Left cardiac atrium (tissue), 4 donors: ENCODE measurements at places on chromosomes 7 and 10. TPM values are rescaled to one million over a fixed set of nuclear protein-coding genes. Genes with fewer than 3 reads are reported as not detected.
A peak's percentile ranks its signal among the peaks of the same experiment; 100 is the strongest.

DNA sequence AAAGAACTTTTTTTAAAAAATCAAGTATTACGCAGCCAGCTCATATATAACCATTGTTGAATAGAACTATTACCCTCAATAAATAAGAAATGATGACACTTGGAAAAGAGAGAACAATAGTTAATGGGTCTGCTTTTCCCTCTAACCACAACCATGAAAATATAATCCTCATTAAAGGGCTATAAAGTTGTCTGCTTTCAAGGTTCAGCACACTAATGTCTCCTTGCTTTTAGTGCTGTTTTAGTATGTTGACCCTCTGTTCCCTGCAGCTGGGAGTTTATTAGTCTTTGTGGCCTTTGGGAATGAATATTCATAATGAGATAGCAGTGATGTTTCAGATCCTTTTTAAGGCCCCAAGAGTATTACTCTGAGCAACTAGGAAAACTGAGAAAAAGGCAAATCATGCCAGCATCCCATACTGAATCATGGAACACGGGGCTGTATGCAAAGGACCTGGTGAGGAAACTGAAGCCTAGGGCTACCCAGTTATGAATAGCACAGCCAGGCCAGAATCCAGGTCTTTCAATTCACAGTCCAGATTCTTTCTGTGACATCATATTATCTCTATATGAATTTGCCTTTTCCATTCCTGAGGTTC is 332.0 kb upstream of the LRGUK start:
- DNase-seq, result no peak

GRCh38 chr7:142796501-142797390 is 26.0 kb downstream of the PRSS2 start:
- DNase-seq, result no peak

- DNase-seq, result no peak
Measured at GRCh38 chr7:37751096-37751495, 67.5 kb downstream of the GPR141 start.

DNA sequence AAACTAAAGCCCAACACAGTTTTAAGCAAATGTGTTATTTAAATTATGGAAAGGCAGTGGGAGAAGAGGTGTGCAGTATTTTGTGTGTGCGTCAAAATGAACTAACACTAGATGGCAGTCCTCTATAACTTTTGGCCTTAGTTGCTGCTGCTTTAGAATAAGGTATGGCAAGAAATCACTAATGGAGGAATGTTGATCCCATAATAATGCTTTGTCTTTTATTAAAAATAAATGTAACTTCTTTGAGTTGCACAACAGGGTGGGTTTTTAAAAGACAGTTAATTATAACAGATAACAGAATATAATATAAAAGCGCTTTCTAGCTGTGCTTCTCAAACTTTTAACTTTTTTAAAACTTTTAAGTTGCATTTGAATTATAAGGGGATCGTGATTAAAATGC is 56.4 kb downstream of the BBS9 start:
- DNase-seq, result no peak

GRCh38 chr10:95395947-95396449 is 105.2 kb upstream of the PDLIM1 start:
- DNase-seq, result peak; percentile 65

DNA sequence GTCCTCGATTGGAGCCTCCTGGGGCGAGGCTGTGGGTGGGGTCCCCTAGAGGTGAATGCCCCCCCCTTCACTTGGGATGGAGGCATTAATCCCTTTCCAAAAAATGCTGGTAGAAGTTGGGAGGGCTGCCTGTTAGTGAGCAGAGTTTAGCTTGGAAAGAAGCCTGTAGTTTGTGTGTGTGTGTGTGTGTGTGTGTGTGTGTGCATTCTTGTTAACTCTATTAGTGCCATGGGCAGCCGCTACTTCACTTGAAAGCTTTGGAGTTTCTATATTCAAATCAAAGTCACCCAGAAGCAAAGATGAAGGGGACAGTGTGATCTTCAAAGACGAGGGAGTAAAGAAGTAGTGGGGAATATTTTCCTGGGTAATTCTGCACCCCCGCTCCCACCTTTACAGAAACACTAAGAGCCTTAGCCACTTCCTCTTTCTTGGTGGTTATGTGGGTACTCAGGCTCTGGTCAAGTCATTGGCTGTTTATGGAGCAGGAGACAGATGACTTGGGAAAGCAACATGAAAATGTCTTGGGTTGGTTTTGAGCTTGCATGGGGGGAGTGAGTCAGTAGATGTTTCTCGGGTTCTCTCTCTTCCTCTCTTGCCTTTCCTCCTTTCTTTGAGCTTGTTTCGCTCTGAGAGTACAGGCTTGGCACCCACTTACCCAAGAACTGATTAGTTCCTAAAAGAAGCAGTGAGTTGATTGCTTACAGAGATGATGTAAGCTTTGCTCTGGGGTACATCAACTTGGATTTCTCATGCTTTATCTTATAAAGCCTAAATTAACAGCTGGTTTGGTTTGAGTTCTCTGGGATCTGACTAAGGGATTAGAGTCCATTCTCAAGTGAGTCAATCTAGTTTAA is 35.9 kb downstream of the TCF7L2 start:
- no peak for DNase-seq

DNA sequence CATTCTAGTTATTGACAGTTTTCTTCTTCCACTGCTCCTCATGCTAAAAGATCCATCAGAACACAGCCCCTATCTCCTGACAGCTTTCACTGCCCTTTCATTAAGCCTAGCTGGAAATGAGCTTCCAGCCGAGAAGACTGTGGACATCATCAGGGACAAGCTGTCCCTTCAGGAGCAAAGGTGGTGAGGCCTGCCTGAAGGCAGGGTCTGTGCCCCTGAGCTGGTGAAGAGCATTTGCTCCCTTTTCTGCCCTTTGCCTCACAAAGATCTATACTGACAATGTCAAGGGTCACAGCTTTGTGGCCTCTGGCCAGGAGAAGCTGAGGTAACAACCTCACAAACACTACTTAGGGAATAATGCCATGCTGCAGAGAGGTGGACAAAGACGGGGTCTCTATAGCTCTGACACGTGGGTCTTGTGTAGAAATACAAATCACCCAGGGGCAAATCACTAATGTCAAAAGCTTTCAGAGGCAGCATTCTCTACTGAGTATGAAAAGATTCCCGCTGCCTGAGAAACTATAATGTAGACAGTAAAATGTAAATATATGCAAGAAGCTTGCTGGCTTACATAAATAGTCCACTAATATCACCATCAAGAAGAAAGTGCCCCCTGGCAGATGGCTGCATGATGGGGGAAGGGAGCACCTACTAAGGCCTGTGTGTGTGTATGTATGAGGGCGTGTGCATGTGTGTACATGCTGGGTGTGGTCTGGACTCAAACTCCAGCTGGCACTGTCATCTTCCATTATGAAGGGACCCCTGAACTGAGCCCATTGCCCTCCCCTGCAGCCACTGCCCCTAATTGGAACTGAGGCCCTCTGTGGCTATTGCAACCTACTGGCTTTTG is 55.8 kb downstream of the HBP1 start:
- DNase-seq, result no peak

DNA sequence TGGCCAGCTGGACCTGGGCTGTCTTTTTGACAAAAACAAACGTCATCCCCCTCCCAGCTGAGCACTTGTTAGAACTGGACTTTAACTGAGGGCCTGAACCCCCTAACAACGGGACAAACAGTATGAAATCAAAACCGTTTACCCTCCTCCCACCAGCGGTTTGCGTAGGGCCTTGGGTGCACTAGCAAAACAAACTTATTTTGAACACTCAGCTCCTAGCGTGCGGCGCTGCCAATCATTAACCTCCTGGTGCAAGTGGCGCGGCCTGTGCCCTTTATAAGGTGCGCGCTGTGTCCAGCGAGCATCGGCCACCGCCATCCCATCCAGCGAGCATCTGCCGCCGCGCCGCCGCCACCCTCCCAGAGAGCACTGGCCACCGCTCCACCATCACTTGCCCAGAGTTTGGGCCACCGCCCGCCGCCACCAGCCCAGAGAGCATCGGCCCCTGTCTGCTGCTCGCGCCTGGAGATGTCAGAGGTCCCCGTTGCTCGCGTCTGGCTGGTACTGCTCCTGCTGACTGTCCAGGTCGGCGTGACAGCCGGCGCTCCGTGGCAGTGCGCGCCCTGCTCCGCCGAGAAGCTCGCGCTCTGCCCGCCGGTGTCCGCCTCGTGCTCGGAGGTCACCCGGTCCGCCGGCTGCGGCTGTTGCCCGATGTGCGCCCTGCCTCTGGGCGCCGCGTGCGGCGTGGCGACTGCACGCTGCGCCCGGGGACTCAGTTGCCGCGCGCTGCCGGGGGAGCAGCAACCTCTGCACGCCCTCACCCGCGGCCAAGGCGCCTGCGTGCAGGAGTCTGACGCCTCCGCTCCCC is at the start of gene IGFBP1:
Gene IGFBP1 (plus strand): TSS at position 304 of the 808 bp plus-strand sequence. CDS start 165 bp downstream, at position 469.
- no peak for DNase-seq

DNA sequence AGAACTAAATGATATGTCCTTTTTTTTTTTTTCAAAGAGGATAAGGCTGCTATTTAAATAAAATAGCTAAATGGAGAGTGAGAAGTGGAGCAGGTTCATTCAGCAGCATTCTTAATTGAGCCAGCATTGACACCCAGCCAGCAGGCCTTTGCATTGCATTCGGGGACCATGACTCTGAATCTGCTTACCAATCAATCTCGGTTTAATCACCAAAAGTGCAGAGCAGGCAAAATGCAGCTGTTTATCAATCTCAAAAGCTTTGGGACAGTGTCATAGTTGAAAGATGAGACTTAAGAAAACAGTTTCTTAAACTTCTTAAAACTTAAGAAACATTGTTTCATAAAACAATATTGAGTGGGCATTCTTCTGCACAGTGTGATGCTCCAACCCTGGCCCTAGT is 51.7 kb downstream of the PLEKHA8 start:
- DNase-seq, result no peak

DNA sequence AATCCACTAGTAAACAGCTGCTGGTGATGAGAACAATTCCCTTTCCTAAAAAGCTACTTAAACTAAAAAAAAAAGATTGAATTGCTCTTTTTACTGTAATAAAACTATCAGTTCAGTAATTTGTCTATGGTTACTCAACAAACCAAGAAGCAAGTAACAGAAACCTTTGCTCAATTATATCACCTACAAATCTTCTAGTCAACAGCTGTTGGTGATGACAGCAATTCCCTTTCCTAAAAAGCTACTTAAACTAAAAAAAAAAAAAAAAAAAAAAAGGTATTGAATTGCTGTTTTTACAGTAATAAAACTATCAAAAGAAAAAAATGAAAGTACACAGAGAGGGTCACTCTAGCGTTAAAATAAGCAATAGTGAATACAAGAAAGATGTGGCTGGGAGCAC is 158.1 kb downstream of the CTNNA3 start:
- DNase-seq, result no peak

DNA sequence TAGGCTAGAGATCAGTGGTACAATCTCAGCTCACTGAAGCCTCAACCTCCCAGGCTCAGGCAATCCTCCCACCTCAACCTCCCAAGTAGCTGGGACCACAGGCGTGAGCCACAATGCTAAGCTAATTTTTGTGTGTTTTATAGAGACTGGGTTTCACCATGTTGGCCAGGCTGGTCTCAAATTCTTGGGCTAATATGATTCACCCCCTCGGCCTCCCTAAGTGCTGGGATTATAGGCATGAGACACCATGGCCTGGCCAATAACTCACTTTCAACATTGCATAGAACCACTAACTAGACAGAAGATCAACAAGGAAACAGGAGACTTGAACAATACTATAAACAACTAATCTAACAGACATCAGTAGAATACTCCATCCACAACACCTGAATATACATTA is 191.7 kb downstream of the LRRN3 start:
- no peak for DNase-seq

GRCh38 chr10:14173391-14173705 is 157.4 kb downstream of the FRMD4A start:
- no peak for DNase-seq

DNA sequence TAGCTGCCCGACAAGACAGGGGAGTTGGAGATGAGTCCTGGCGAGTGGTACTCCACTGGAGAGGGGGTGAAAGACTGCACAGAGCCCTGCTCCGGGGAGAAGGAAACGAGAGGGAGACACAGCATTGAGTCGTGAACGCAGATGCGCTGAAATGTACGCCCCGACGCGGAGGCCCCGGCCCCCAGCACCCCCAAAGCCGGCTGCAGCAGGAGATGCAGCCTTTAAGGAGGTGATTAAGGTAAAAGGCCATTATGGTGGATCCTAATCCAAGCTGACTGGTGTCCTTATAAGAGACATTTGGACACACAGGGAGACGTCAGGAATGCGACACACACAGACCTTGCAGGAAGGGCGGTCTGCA is 166.3 kb upstream of the IMMP2L start:
- no peak for DNase-seq

- DNase-seq, result no peak
Measured at GRCh38 chr7:32227746-32228145, 157.5 kb upstream of the PDE1C start.

- no peak for DNase-seq
Measured at GRCh38 chr10:119522747-119523426, 19.6 kb downstream of the RGS10 start.

DNA sequence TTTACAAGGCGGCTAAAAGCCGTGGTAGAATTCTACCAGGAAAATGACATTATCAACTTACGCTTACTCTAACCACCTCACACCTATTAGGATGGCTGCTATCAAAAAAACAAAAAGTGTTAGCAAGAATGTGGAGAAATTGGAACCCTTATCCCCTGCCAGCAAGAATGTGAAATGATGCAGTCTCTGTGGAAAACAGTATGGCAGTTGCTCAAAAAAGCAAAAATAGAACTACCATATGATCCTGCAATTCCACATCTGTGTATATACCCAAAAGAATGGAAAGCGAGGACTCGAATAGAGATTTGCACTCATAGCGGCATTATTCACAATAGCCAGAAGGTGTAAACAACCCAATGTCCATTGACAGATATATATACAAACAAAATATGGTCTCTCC is 61.3 kb downstream of the KIF5B start:
- no peak for DNase-seq

DNA sequence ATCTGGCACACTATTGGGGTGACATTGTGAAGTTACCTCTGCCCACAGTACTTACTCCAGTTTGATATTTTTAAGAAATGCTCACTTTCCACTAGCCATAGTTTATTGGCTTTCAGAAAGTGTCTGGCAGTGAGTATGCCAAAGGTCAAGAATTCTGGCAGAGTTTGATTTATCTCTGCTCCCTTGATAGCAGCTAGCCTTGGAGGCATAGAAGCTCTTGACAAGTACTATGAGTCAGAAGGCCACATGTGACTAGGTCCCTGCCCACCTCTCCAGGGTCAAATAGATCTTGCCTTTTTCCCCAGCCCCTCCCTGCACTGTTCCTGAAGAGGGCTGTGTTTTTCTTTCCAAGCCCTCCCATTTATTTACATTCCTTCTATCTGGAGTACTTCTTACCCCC is 202.2 kb downstream of the AUTS2 start:
- DNase-seq, result no peak

CISD1 gene
- 135 TPM for total RNA-seq

SFTPA2 gene
- not detected for total RNA-seq

VAX1 gene
- total RNA-seq, result not detected

LIPJ gene
- total RNA-seq, result not detected

NIPSNAP2 gene
- 196 TPM for total RNA-seq

GHRHR gene
- not detected for total RNA-seq

CRHR2 gene
- 0.16 TPM for total RNA-seq

TRPV5 gene
- total RNA-seq, result not detected

SHH gene
- total RNA-seq, result not detected

PRSS1 gene
- total RNA-seq, result not detected

MKLN1 gene
- 39.7 TPM for total RNA-seq
